Muscle of arm (tissue), 14 donors: ENCODE measurements at places on chromosomes 16 and 17.

DNA sequence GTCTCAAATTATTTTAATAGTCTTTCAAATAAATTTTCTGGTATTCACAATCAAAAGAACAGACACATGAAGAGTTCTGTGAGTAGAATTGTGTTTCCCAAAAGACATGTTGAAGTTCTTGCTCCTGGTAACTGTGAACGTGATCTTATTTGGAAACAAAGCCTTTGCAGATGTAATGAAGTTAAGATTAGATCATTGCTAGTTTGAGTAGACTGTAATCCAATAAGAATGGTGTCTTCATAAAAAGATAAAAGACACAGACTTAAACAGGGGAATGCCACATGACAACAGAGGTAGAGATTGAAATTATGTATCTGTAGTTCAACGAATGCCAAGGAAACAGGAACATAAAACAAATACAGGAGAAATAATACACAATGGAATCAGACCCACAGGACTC is 357.4 kb upstream of the CA10 start:
- DNase-seq, result no peak

DNA sequence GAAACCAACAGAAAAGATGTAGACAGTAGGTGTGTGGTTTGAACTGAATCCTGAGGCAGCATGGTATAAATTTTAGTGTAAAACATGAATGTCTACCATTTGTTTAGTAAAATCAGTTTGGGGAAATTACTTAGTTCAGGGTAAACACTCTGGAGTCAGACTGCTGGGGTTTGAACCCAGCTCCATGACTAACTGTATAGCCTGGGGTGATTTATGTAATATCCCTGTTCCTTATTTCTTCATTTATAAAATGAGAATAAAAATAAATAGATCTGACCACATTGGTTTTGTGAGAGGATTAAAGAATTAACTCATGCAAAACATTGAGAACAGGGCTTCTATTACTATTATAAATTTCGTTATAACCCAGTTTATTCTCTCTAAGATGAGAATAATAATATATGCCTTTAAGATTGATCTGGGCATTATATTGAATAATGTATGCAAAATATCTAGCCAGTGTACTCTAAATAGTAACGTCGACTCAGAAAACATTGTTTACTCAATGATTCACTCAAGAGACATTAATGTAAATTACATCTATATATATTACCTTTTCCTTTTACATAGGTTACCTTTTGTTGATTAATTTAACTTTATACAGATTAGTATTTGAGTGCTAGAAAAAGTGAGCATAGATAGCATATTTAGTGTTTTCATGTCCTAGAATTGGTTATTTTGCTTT is 120.6 kb upstream of the KCNJ16 start:
- no peak for DNase-seq

DNA sequence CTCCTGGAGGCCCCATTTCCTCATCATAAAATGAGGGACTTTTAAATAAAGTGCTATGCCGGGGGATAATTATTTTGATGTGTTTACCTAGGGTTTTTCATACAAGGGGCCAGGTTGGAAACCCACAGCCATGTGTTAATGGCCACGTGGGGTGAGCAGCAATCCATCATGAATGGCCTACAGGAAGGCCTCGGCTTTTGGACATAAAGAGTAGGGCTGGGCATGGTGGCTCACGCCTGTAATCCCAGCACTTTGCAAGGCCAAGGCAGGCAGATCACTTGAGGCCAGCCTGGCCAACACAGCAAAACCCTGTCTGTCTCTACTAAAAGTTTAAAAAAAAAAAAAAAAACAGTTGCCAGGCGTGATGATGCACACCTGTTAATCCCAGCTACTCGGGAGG is 40.3 kb downstream of the MEAK7 start:
- no peak for DNase-seq

DNA sequence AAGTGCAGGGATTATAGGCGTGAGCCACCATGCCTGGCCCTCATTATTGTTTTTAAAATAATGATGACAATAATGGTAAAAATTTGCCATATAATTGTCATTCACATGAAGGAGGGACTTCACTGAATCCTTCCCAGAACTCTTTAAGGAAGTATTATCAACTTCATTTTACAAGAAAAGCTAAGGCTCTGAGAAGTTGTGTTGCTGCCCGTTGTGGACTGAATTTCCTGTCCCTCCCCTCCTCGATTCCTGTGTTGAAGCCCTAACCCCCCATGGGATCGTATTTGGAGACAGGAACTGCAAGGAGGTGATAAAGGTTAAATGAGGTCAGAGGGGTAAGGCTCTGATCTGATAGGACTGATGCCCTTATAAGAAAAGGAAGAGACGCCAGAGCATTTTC is 458.0 kb downstream of the HAPSTR1 start:
- DNase-seq, result no peak

DNA sequence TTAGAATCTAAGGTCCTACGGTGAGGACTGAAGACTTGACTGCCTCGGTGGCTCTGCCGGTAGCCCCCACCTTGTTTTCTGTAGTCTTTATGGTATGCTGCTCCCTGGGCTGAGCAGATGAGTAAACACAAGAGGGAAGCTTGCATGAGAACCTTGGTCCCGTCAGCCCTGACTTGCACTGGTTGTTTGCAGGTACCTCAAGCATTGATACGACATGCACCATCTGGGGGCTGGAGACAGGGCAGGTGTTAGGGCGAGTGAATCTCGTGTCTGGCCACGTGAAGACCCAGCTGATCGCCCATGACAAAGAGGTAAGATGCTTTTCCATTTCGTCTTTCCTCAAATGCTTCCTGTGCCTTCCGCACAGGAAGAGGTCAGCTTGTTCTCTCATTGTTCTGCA is 21.1 kb upstream of the TACO1 start:
- DNase-seq, result no peak

DNA sequence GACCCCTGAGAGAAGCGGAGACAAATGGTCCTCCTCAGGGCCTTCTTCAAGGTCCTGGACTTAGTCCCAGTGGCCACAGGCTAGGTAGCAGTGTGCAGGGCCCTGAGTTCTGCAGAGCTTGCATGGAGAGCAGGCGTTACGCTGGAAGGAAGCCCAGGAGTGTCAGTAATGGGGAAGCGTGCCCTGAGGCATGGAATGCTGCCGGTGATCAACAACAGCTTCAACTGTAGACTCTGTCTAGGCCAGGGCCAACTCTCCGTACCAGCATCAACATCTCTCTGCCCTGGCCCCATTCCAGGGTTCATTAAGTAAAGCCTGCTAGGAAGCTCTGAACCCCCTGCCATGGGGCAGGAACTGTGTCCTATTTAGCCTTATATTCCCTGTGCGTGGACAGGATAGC is 568 bp upstream of the TNK1 start:
- DNase-seq, result no peak

DNA sequence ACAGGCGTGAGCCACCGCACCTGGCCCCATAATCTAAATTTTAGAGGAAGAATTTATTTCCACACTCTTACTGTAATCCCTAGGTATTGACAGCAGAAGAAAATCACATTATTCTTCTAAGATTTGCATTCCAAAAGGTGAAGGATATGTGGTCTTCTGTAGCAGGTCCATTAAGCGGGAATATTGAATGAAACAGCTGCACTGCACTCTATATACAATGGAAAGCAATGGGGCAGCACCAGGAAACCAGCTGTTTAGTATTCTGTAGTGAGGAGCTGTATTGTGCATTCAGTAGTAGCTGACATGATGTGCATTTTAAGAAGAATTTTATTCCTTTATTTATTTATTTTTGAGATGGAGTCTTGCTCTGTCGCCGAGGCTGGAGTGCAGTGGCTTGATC is 49.6 kb downstream of the PSMD12 start:
- no peak for DNase-seq

DNA sequence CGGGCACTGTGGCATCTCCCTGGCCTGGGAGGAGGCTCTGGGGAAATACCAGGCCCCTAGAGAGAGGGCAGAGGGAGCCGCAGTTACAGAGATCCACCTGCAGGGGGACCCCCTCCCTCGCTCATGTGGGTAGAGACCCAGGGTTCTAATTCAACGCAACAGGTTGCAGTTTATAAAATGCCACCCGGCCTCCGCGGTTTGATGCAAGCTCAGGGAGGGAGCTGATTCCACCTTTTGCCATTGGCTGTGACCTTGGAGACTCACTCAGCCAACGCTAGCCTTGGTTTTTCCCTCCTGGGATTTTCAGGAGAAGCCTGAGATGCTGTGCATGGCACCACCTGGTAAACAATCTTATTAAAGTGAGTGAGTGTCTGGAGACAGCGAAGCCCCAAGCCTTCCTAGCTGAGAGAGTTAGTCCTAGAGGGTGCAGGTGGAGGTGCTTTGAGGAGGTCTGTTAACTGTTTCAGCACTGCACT is 12.1 kb downstream of the TTLL6 start:
- DNase-seq, result no peak

- DNase-seq, result no peak
Observed at GRCh38 chr16:67177743-67178699, 5.7 kb downstream of the MATCAP1 start.

GRCh38 chr16:70438585-70438968 is 323 bp downstream of the ST3GAL2 start:
- no peak for DNase-seq

- DNase-seq, result no peak
Observed at GRCh38 chr16:28280881-28281836, 11.2 kb upstream of the SBK1 start.

DNA sequence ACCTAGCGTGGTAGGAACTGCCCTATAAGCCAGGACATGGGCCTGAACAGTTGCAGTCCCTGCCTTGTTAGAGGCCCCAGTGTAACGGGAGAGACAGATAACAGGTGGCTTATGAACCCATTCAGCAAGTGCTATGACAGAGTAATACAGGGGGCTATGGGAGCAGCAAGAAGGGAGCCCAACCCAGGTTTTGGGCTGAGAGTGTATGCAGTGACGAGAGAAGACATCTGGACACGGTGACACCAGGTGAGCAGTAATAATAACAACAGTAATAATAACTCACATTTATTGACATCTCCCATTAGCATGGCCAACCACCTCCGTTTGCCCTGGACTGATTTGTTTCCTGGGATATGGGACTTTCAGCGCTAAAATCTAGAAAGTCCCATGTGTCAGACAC is 100.8 kb downstream of the IRX5 start:
- no peak for DNase-seq

DNA sequence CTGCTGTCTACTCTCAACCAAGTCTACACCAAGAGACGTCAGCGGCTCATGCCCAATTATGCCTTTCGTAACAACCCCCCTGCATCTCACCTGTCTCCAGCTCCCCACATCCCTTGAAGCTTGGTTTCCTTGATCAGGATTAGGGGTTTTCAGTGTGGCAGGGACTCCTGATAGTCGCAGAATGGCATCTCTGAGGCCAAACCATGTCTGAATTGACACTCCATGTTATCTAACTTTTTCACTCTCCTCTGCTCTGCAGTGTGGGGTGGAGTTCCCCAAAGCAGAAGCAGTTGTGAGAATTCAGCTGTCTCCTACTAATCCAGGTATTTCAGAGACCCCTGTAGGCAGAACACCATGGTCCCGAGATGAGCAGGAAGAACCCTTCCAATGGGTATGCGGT is 5.6 kb upstream of the AHSP start:
- no peak for DNase-seq

GRCh38 chr16:24976971-24977677 is 38.0 kb downstream of the ARHGAP17 start:
- no peak for DNase-seq

DNA sequence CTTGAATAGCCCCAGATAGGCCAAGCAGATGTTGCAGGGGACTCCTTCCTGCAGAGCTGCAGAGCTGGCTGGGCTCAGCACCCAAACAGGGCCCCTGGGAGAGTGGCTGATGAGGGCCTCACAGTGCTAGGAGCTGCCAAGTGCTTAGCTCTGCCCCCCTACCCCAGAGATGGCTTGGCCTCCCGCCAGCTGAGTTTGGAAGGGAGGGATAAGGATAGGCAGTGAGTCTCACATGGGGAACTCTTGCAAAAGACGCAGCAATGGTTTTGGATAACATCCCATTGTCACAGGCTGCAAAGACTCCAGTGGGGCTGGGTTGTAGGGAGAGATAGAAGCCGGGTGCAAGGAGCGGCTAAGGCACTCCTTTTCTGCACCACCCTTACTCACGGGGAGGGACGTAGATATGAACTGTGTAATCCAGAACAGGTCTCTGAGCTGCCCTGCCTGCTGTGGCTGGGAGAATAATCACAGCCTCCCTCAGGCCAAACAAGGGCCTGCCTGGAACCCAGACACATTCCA is 52.9 kb upstream of the MAF start:
- peak; percentile 60 for DNase-seq

GRCh38 chr17:39845052-39845846 is 18.9 kb downstream of the IKZF3 start:
- DNase-seq, result no peak

DNA sequence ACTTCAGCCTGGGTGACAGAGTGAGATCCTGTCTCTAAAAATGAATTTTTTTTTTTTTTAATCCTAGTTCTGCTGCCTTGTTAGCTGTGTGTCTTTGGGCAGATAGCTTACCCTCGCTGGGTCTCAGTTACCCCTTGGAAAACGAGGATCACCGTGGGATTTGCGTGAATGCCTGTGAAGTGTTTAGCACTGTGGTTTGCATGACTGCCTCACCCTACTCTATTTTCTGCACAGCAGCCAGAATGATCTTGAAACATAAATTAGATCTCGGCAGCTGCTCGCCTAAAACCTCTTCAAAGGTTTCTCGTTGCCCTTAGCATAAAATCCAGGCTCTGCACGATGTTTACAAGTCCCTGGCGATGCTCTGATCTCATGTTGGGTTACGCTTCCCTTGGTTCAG is 71.2 kb upstream of the GRIN2A start:
- DNase-seq, result no peak

GRCh38 chr16:72317446-72317845 is 145.5 kb upstream of the PMFBP1 start:
- peak; percentile 12 for DNase-seq

DNA sequence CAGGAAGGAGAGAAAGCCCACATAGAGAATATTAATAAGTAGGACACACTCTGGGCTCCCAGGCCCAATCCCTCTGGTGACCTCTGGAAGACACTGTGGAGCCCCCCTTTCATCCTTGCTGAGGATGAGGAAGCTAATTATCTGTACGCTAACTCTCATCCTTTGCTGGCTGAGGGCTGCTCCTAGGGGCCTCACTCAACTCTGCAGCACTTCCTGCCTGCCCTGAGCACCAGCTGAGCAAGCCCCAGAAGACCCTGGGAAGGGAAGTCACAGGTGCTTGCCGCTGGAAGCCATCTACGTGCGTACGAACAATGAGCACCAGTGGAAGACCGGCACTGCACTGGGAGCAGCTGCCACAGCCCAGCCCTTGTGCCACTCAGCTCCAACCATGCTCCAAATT is 145.8 kb upstream of the CDH5 start:
- DNase-seq, result peak; percentile 35

DNA sequence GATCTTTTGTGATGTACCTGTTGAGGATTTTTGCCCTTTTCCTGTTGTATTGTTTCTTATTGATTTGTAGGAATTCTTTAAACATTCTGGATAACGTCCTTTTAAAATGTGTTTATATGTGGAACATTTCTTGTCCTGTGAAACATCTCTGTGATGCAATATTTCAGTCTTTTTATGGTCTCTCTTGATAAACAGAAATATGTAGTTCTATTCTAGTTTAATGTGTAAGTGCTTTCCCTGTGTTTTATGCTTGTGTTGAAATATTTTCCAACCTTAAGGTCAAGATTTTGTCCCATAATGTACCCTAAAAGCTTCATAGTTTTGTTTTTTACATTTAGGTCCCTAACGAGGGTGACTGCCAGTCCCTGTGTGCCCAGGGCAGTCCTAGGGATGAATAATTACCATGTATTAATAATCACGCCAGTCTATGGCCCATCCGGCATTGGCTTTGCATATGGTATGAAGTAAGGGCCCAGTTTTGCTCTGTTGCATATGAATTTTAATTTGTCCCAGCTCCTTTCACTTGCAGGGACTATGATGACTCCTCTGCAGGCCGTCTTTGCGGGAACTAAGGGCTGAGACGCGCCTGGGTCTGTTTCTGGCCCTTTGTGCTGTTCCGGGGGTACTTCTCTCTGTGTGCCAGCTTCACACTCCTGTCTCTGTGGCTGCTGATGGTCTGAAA is 44.2 kb downstream of the RPTOR start:
- DNase-seq, result no peak
